GM06990 (cell line): ENCODE measurements at places on chromosomes 2 and 18.

GRCh38 chr2:240647503-240648154 lies 22.3 kb downstream of the GPR35 start:
- no peak for DNase-seq

DNA sequence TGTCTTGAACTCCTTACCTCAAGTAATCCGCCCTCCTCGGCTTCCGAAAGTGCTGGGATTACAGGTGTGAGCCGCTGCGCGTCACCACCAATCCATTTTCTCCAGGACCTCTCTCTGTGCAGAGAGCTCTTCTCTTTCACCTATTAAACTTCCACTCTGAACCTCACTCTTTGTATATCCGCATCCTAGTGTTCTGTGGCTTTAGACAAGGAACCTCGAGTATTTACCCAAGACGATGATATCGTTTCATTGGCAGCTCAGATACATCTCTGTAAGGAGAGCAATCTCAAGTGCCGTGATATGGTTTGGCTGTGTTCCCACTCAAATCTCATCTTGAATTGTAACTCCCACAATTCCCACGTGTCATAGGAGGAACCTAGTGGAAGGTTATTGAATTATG lies 15.1 kb upstream of the WDR33 start:
- no peak for DNase-seq

DNA sequence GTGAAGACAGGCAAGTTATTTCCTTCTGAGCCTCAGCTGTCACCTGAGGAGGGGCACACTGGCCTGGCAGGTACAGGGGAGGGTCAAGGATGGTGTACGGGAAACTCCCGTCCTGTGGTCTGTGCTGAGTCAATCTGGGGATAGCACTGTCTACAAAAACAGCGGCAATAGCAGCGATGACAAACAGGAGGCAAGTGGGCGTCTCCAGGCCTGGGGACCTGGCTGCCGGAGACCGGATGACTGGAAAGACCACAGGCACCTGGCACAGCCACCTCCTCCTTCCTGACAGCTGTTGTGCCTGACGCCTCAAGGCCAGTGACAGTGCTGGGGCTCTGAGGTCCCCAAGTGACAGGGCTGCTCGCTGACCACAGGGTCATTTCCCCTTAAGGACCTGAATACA lies 202.1 kb upstream of the HS6ST1 start:
- DNase-seq = peak; percentile 75

DNA sequence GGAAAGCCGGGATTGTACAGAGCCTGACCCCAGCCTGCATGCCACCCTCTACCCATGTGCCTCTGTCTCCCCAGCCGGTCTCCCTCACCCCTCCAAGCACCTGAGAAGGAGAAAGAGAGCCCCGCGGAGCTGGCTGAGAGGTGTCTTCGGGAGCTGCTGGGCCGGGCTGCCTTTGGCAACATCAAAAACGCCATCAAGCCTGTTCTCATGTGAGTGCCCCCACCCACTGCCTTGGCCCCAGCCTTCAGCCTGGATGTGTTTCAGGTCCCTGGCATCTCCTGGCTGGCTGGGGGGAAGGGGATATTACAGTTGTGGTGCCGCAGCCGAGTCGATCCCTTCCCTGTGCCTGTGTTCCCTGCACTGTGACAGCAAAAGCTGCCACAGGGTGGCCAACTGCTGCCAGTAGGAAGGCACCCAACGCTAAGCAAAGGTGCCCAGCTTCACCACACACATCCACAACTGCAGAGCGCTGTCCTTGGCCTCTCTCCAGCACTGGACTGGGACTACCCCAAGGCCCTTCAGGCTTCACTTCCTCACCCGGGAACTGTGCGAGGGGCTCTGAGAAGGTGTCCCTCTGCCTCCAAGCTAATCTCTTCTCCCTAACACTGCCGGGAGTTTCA lies 38.4 kb downstream of the POMC start:
- DNase-seq = no peak

DNA sequence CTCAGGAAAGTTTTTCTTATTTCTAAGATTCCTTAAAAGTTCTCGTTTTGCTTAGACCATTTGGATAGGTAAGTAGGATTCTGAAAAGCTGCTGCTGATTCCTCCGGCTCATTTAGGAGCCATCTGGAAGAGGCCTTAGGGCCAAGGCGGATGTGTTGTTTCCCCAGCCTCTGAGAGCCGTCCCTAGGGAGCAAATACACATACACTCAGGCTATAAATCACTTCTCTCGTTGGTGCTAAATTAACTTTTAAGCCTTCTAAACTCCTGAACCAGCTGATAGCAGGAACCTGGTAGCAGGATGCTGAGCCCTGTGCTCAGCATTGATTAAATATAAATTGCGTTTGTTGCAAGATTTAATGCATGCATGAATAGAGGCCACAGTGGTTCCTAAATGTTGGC lies 109.8 kb downstream of the ADCYAP1 start:
- no peak for DNase-seq

GRCh38 chr2:53856272-53856671 lies 3.5 kb downstream of the GPR75 start:
- no peak for DNase-seq

DNA sequence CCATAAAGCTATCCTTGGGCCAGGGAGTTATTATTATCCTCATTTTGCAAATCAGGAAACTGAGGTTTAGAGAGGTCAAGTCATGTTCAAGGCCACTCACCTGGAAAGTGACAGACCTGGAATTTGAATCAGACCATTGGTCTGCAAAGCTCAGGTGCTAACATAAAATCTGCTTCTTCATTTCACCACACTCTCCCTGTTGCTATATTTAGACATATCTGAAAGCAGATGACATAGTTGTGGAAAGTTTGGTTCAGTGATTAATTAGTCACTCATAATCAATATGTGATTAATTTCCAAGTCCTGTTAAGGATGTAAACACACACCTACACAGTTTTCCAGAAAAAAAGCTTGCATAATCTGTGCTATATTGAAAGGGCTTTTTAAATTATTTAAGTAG lies 57.4 kb downstream of the LINC00305 start:
- DNase-seq = no peak
